Upper lobe of right lung (tissue), 1 donor: ENCODE measurements at places on chromosomes 2 and 18. TPM values are rescaled to one million over a fixed set of nuclear protein-coding genes. Genes with fewer than 3 reads are reported as not detected.

DNA sequence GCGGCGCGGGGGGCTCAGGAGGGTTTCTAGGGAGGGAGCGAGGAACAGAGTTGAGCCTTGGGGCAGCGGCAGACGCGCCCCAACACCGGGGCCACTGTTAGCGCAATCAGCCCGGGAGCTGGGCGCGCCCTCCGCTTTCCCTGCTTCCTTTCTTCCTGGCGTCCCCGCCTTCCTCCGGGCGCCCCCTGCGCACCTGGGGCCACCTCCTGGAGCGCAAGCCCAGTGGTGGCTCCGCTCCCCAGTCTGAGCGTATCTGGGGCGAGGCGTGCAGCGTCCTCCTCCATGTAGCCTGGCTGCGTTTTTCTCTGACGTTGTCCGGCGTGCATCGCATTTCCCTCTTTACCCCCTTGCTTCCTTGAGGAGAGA is 5.2 kb downstream of the PROC start:
- peak; percentile 61 for DNase-seq
- no peak overlapping the region for H3K27ac ChIP-seq
- H3K4me1 ChIP-seq, result peaks cover 12% of the 10 kb centered on the region
- peak overlapping the region; percentile 32 for H3K4me3 ChIP-seq
- peaks cover 20% of the 10 kb centered on the region for H3K27me3 ChIP-seq
- no peaks in the 10 kb centered on the region for H3K36me3 ChIP-seq

Gene SCG2
- total RNA-seq, result 0.61 TPM

GRCh38 chr2:39755466-39755865 is 23.6 kb downstream of the THUMPD2 start:
- no peaks in the 10 kb centered on the region for H3K27me3 ChIP-seq
- H3K4me1 ChIP-seq, result no peaks in the 10 kb centered on the region
- H3K27ac ChIP-seq, result no peak overlapping the region
- no peak overlapping the region for H3K4me3 ChIP-seq
- peaks cover 84% of the 10 kb centered on the region for H3K36me3 ChIP-seq
- no peak for DNase-seq

DNA sequence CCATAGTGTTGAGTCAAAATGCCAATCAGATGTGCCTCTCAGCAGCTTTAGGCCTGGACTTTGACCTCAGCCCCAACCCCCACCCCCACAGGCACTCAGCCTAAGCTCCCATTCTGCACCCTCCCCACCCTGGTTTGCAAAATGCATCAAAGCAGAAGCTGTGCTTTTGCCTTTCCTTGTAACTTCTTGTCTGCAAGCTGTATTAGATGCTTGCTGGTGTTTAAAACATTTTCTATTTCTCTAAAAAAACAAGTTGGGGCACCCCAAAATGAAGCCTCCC is 26.6 kb upstream of the STEAP3 start:
- no peaks in the 10 kb centered on the region for H3K27me3 ChIP-seq
- H3K27ac ChIP-seq, result no peak overlapping the region
- no peak overlapping the region for H3K4me3 ChIP-seq
- no peak for DNase-seq

Gene ALLC
- total RNA-seq, result not detected

GRCh38 chr2:219142329-219142728 is 18.3 kb downstream of the NHEJ1 start:
- no peak for DNase-seq
- no peaks in the 10 kb centered on the region for H3K4me1 ChIP-seq
- no peak overlapping the region for H3K4me3 ChIP-seq
- H3K36me3 ChIP-seq, result peaks cover 58% of the 10 kb centered on the region
- H3K27me3 ChIP-seq, result no peaks in the 10 kb centered on the region

Gene HOXD12
- not detected for total RNA-seq

Gene TUBA4B
- total RNA-seq, result not detected

- H3K27ac ChIP-seq, result peak overlapping the region; percentile 55
- no peak for DNase-seq
- peaks cover 12% of the 10 kb centered on the region for H3K4me1 ChIP-seq
These were observed 19.7 kb upstream of the TUBB6 start for GRCh38 chr18:12288403-12288755.

GRCh38 chr2:240347949-240348500 is 87.4 kb upstream of the GPC1 start:
- DNase-seq, result no peak
- no peaks in the 10 kb centered on the region for H3K36me3 ChIP-seq
- peaks cover 6% of the 10 kb centered on the region for H3K27me3 ChIP-seq
- H3K27ac ChIP-seq, result no peak overlapping the region

GRCh38 chr18:61420218-61420885 is 87.1 kb downstream of the CDH20 start:
- H3K27me3 ChIP-seq, result no peaks in the 10 kb centered on the region
- no peaks in the 10 kb centered on the region for H3K4me1 ChIP-seq
- no peak overlapping the region for H3K4me3 ChIP-seq

GRCh38 chr2:161369311-161369710 is 46.8 kb upstream of the TBR1 start:
- H3K36me3 ChIP-seq, result peaks cover 38% of the 10 kb centered on the region
- no peak overlapping the region for H3K4me3 ChIP-seq
- no peak overlapping the region for H3K27ac ChIP-seq
- H3K4me1 ChIP-seq, result no peaks in the 10 kb centered on the region

DNA sequence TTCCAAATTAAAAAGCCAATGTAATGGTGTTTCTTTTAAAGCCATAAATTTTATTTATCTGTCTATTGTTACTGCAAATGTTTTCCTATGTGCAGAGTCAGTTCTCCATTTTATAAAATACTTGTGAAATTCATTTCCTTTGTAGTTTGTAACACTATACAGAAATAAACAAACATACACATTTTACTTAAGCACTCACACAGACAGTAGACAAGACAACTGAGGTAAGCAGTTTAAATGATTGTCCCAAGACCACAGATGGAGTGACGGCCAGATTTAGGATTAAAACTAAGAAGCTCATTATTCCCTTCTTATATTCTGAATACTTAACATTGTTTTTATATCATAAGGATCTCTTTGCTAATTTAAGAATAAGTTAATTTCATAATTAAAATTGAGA is 100.9 kb downstream of the BAZ2B start:
- no peaks in the 10 kb centered on the region for H3K27me3 ChIP-seq
- DNase-seq, result no peak
- peak overlapping the region; percentile 53 for H3K4me3 ChIP-seq
- H3K27ac ChIP-seq, result peak overlapping the region; percentile 86
- H3K36me3 ChIP-seq, result no peaks in the 10 kb centered on the region

GRCh38 chr2:50729306-50730049 is 302.5 kb downstream of the NRXN1 start:
- no peak overlapping the region for H3K4me3 ChIP-seq
- H3K27me3 ChIP-seq, result no peaks in the 10 kb centered on the region
- no peaks in the 10 kb centered on the region for H3K36me3 ChIP-seq
- H3K27ac ChIP-seq, result no peak overlapping the region
- no peak for DNase-seq

- no peaks in the 10 kb centered on the region for H3K4me1 ChIP-seq
- H3K27me3 ChIP-seq, result no peaks in the 10 kb centered on the region
- H3K27ac ChIP-seq, result no peak overlapping the region
- no peak overlapping the region for H3K4me3 ChIP-seq
- DNase-seq, result no peak
- H3K36me3 ChIP-seq, result no peaks in the 10 kb centered on the region
These were observed 10.8 kb downstream of the SPDYA start for GRCh38 chr2:28821295-28821958.

DNA sequence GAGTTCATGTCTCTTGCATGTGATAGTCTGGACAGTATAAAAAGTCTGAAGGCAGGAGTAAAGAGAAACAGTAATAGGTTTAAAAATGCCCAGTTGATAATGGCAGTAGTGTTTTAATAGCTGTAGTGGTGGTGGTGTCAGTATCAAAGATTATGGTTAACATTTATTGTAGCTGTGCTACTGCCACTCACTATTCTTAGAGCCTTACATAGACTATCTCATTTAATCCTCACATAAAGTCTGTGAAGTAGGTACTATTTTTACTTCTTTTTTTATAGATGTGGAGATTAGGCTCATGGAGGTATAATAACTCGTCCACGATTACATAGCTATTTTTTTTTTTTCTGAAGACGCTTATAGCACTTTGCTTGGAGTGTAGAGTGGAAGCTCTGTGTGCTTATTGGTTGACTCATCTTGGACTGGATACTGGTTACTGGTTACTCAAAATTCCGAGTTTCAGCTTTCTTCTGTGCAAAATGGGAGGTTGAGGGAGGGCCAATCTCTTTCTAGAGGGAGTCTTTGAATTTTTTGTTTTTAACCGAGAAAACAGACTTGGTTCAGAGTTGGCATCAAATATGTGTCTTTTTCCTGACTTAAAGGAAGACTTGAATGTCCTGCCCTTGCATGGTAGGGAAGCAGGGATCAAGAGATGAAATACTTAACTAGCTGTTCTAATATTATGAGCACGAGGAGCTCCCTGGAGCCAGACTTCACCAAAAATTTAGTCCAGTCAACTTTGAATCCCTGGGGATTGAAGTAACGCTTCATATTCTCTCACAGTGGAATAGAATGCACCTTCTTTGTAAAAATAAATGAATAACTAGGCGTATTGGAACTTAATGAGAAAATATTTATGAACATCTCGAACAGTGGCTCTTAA is 27.1 kb downstream of the CERS6 start:
- no peak overlapping the region for H3K4me3 ChIP-seq
- H3K27ac ChIP-seq, result no peak overlapping the region
- no peak for DNase-seq
- H3K4me1 ChIP-seq, result no peaks in the 10 kb centered on the region
- H3K36me3 ChIP-seq, result no peaks in the 10 kb centered on the region

- H3K27ac ChIP-seq, result no peak overlapping the region
- no peaks in the 10 kb centered on the region for H3K36me3 ChIP-seq
- no peaks in the 10 kb centered on the region for H3K27me3 ChIP-seq
- DNase-seq, result no peak
These were observed 740.3 kb upstream of the HS6ST1 start for GRCh38 chr2:129058981-129059380.

DNA sequence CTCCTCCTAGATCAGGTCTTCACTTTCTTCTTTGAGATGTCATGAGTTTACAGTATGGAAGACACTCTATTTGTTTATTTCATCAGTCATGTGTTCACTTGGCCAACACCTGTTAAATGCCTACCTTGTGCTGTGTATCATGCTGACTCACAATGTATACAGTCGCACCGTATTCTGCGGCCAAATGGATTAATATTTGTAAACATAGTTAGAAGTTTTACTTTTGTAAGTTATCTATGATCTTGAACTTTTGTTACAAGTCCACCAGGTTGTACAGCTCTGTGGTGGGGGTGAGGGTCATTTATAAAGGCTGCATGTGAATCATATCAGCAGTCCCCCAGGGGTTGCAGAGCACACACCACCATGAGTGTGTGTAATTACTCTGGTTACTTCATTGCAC is 408.7 kb upstream of the NRP2 start:
- DNase-seq, result no peak
- H3K36me3 ChIP-seq, result no peaks in the 10 kb centered on the region

DNA sequence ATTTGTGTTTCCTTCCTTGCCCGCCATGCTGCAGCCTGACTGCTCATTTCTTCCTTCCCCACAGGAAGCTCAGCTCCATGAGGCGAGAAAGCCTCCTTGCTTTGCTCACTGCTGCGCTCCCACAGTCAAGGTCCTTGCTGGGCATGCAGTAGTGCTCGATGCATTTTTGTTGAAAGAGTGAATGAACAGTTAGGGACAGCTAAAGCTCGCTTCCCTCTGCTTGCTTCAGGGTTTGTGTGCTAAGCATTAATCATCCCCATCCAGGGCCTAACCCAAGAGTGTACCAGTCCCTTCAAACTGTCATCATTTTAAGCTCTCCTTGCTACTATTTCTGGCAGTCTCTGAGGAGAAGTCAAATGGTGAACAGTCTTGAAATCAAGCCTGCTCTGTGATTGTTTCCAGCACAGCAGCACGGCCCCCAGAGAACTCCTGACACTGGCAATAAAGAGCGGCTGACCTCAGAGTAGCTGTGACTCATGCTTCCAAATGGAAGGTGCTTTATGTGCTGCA is 171.7 kb upstream of the SOX11 start:
- no peaks in the 10 kb centered on the region for H3K4me1 ChIP-seq
- H3K27me3 ChIP-seq, result no peaks in the 10 kb centered on the region
- H3K4me3 ChIP-seq, result no peak overlapping the region
- H3K36me3 ChIP-seq, result no peaks in the 10 kb centered on the region
- no peak for DNase-seq

DNA sequence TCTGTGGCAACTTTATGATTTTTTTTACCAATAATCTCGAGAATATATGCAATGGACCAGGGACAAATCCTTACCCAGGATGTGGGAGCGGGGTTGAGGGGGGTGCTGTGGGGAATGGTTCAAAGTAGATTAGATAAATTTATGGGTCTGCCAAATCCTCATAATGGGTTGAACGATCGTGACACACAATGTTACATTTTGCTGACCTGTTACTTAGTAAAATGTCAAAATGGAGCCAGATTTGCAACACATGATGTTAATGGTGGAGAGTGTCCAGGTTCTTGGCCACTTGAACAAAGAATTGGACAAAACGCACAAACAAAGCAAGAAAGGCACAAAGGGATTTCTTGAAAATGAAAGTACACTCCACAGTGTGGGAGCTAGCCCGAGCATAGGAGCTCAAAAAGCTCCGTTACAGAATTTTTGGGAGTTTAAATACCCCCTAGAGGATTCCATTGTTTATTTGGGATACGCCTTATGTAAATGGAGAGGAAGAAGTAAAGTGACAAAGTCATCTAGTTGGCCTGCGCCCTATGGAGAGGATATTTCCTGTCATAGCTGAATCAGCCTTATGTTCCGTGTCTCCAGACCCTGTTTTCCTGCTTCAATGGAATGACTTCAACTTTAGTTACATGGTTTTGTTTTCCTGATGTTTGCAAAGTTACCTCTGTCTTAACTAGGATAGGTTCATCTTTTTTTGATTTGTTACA is 776.0 kb downstream of the DCC start:
- no peak overlapping the region for H3K27ac ChIP-seq
- no peak for DNase-seq
- H3K36me3 ChIP-seq, result no peaks in the 10 kb centered on the region
- no peak overlapping the region for H3K4me3 ChIP-seq
- no peaks in the 10 kb centered on the region for H3K27me3 ChIP-seq
- no peaks in the 10 kb centered on the region for H3K4me1 ChIP-seq

DNA sequence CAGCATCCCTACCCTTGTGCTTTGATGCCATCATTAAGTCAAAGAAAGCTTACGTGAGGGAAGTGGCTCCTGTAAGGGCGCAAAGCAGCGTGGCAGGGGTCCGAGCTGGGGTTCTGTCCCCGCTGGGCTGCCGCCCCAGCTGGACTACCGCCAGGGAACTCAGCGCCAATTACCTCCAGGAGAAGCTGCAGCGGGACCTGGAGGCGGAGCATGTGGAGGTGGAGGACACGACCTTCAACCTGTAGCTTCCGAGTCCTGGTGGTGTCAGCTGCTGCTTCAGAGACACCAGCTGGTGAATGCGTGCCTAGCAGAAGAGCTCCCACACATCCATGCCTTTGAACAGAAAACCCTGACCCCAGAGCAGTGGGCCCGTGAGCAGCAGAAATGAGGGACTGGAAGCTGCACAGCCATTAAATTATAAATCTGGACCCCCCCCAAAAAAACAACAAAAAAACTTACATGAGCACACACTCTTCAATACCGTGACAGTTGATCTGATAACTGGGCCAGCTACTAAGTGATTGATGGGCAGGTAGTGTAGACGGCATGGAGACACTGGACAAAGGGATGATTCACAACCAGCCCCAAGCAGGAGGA is 20.1 kb upstream of the YES1 start:
- DNase-seq, result no peak
- H3K27me3 ChIP-seq, result no peaks in the 10 kb centered on the region
- H3K36me3 ChIP-seq, result no peaks in the 10 kb centered on the region
- H3K4me1 ChIP-seq, result peaks cover 4% of the 10 kb centered on the region
- H3K4me3 ChIP-seq, result no peak overlapping the region

GRCh38 chr2:98458667-98459380 is 14.2 kb downstream of the INPP4A start:
- peaks cover 57% of the 10 kb centered on the region for H3K4me1 ChIP-seq
- H3K4me3 ChIP-seq, result no peak overlapping the region
- no peak for DNase-seq
- H3K36me3 ChIP-seq, result peaks cover 6% of the 10 kb centered on the region
- H3K27me3 ChIP-seq, result no peaks in the 10 kb centered on the region
- H3K27ac ChIP-seq, result no peak overlapping the region
